ENCODE measurements at places on chromosomes 1 and 21.
A peak's percentile ranks its signal among the peaks of the same experiment; 100 is the strongest.

DNA sequence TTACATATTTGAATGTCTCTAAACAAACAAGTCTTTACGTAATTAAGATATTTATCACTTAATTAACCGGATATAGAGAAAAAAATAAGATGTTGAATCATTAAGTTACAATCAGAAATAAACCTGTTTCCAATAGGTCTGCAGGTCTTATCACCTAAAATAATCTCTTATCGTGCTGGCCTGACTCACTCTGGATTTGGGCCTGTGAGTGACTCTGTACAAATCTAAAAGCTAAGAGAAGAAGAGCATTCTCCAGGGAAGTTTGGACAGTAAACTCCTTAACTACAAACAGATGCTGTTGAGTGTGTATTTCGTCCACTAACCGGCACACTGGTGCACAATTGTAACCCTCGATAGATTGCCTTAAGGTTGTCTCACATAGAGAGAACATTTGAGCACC lies 25.3 kb downstream of the CEP104 start:
- DNase-seq = no peak

DNA sequence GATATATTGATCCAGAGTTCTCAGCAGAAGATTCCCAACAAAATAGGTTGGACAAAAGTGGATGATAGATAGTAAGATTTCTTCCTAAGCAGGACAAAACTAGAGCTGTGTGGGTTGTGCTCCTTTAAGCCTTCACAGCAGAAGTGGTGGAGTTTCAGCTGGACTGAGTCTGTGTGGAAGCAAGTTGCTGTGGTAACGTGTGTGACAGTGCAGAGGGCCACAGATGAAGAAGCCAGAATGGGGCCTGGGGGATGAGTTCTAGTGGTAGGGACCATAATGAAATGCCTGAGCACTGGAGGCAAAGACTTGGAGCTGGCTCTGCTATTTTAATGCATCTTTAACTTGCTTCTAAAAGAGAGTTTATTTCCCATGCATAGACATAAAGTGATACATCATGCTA lies 238.7 kb upstream of the POGK start:
- DNase-seq = no peak

DNA sequence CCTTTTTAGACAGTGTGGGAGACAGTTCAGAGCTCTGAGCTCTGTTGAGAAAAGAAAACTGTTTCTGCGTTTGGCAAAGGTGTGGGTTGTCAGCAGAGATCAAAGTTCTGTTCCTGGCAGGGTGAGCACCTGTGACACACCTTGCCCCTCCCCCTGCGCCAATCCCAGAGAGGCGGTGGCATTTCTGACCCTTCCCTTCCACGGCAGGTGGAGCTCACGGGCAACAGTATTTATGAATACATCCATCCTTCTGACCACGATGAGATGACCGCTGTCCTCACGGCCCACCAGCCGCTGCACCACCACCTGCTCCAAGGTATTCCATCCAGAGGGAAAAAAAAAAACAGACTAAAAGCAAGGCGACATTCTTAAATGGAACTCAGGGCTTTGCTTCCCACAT lies 20.7 kb downstream of the SIM2 start:
- no peak for DNase-seq

GRCh38 chr1:89637496-89637895 lies 4.6 kb downstream of the LRRC8C start:
- no peak for DNase-seq

- DNase-seq = no peak
Measured at GRCh38 chr21:40051801-40052200, 184.6 kb downstream of the PCP4 start.

- DNase-seq = no peak
Measured at GRCh38 chr1:214939180-214939579, 143.4 kb upstream of the KCNK2 start.

DNA sequence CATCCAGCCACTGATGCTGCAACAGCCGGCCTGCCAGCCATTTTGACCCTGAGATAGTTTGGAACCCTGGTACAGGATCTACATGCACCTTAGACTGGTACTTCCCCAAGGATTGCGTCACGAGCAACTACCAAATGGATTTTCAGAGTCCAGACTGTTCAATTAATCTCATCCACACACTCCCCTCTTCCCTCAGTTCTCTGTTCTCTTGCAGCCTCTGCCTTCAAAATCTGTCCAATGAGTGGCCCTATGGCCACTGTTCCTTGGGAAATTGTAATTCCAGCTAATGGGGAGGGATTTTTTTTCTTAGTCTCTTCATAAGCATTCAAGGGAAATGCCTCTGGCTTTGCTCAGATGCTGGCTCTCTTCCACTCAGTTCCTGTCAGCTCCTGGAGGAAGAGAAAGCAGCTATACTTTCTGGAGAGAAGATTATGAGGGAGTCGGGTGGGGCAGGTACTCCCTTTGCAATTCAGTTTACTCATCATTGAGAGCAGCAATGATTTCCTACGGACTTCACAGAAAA lies 19.8 kb upstream of the UAP1 start:
- DNase-seq = no peak

GRCh38 chr1:4711416-4712275 lies 57.2 kb downstream of the AJAP1 start:
- DNase-seq = no peak

DNA sequence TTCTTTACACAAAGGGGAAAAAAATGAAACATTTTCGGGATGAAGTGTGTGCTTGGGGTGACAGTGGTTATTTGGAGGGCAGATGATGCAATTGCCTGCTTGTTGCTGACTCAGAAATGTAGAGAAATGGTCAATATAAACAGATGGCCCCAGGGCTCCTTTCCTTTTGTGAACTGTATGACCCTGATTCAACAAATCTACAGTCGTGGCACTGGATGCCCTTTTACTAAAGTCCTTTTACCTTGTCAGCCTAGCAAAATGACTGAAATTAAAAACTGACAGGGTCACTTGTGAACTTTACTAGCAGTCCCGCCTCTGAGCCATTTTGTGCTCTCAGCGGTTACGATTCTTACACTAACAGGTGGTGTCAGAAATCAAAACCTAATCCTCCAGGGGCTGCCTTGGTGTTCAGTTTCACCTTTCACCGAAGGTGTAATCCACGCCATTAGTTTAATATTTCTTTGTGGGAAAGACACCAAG lies 49.8 kb downstream of the GREM2 start:
- DNase-seq = peak; percentile 14

DNA sequence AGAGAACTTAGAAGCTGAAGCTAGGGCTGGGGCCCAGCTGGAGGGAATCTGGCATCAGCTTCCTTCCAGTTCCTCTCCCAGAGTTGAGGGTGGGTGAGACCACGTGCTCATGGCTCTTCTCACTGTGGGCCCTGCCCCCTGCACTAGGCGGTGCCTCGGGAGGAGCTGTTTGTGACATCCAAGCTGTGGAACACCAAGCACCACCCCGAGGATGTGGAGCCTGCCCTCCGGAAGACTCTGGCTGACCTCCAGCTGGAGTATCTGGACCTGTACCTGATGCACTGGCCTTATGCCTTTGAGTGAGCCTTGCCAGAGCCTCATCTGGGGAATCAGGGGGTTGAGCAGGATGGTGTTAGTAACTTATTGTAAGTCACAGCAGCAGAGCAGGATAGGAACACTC lies 16.1 kb downstream of the AKR1A1 start:
- DNase-seq = no peak

DNA sequence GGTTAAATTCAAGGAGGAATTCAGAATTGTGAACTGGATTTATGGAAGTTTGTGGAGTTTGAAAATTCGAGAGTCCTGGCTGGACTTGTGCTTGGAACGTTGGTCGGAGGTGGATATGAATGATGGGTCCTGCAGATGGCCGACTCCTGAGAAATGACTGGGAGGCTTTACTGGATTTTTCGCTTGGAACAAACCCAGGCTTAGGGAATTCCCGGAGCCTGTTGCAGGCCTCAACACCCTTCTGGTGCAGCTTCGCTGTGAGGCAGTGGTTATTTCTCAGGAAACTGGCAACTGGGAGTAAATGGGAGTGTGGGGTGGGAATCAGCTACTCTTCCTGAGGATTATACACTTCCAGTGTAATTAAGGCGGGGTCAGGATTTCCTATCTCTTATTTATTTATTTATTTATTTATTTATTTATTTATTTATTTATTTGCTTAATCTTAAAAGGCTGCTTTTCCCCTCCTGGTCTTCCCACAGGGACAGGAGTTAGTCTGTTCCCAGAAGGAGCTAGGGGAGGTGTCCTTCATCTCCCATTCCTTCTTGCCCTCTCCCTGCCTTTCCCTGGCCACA lies 21.1 kb downstream of the MAPKAPK2 start:
- no peak for DNase-seq

GRCh38 chr1:56331892-56332567 lies 247.3 kb downstream of the PLPP3 start:
- DNase-seq = no peak

- DNase-seq = no peak
Measured at GRCh38 chr21:14797543-14797942, 251.4 kb upstream of the SAMSN1 start.

- no peak for DNase-seq
Measured at GRCh38 chr21:41520560-41521442, 12.8 kb upstream of the TMPRSS2 start.

GRCh38 chr1:59638231-59638711 lies 176.5 kb upstream of the HOOK1 start:
- peak; percentile 38 for DNase-seq

GRCh38 chr1:215507119-215507518 lies 60.0 kb upstream of the KCTD3 start:
- no peak for DNase-seq

GRCh38 chr1:166133857-166134256 lies 32.9 kb downstream of the FAM78B start:
- no peak for DNase-seq

DNA sequence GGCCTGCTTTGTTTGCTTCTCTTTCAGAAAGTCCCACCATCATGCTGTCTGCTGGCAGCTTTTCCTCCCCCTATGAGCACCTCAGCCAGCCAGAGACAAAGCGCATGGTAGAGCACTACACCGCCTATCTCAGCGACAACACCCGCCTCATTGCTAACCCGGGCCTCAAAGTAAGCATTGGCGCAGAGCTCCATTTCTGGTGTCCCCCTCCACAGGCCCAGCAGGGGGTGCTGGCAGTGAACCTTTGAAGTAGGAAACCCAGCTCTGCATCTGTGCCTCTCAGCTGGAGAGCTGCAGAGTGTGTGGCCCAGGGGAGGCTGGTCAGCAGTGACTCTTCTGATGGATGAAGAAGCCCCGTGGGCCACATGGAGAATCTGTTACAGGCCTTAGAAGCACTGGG lies 81.2 kb upstream of the RAVER2 start:
- peak; percentile 55 for DNase-seq

DNA sequence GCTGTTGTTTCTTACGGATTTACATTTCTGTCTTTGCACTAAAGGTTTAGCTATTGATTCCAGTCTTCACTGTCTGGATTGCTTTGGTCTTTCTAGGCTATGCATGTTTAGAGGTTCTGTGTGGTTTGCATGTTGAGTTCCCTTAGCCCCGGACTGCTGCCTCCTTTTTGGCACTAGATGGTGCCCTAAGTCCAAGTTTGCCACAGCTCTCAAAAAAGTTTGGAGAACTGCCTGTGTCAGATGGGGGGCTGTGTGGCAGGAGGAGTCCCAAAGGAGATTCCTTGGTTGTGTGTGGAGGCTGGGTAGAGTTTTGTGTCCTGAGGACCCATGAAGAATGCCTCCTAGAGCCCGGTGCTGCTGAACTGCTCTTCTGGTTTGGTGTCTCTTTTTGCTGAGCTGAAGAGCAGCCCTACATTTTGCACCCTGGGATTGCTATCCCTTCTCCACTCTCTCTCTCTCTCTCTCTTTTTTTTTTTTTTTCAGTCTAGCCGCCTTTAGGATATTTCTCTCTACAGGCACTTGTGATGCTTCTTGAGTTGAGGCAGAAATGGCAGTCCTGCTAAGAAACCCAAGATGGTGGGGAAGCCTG lies 74.4 kb downstream of the PTGS2 start:
- DNase-seq = peak; percentile 86

DNA sequence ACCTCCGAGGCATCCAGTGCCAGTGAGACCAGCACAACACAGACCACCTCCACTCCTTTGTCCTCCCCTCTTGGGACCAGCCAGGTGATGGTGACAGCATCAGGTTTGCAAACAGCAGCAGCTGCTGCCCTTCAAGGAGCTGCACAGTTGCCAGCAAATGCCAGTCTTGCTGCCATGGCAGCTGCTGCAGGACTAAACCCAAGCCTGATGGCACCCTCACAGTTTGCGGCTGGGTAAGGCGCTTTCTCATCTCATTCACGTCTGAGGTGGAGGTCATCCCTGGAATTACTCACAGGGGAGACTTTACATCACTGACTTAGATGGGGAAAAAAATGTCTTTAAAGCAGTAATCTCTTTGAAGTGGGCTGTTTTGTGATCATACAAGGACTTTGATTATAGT lies 106.3 kb downstream of the CD247 start:
- no peak for DNase-seq

DNA sequence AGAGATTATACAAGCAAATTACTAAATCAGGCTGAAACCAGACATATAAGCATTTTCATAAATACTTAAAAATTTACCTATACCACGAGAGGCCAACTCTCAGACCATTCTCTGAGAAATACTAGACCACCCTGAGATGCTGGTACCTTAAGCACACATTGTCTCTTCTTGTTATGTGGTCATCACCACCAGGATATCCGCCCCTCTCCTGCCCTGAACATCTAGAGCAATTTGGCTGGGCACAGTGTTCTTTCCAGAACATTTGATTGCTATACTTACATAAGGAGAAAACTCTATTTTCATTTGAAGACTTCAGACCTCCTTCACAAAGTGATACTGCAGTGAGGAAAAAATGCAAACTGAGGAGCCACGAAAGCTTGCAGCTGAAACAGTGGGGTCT lies 36.2 kb upstream of the DUSP10 start:
- no peak for DNase-seq

- no peak for DNase-seq
Measured at GRCh38 chr1:113780374-113781146, 21.3 kb upstream of the PHTF1 start.

- no peak for DNase-seq
Measured at GRCh38 chr1:234553240-234554188, 56.5 kb downstream of the IRF2BP2 start.

GRCh38 chr1:36157973-36158826 lies 2.2 kb downstream of the MAP7D1 start:
- DNase-seq = no peak

GRCh38 chr1:37031871-37032270 lies 2.4 kb downstream of the GRIK3 start:
- DNase-seq = no peak
